ENCODE measurements at places on chromosomes 1 and 21.

DNA sequence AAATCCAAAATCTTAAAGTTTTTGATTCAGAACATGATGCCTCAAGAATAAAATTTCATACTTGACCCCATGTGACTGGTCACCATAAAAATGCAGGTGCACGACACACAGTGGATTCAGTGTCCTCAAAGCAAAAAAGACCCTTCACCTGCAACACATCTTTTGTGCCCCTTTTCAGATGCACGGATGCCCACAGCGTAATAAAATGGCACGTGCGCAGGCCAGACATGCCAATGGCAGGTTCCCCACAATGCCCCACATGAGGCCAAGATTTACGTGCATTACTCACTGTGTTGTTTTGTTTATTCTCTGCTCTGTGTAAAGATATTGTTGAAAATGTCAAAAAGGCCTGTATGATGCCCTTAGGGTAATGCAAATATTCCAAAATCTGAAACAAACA lies 9.3 kb downstream of the KCNA10 start:
- no peak for DNase-seq

DNA sequence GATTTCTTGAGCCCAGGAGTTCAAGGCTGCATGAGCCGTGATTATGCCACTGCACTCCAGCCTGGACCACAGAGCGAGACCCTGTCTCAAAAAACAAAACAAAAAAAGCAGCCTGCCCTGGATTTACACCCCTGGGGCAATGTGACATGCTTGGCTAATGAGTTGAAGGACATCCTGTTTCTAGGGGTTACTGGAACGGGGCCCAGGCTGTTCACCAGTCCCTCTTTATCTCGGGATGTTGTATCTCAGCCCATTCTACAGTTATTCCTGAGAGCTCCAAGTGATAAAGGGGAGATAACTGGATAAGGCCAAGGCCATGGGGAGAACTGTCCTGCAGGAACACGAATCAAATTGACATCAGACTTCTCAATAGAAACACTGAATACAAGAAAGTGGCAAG lies 21.7 kb upstream of the S100A2 start:
- DNase-seq = no peak

DNA sequence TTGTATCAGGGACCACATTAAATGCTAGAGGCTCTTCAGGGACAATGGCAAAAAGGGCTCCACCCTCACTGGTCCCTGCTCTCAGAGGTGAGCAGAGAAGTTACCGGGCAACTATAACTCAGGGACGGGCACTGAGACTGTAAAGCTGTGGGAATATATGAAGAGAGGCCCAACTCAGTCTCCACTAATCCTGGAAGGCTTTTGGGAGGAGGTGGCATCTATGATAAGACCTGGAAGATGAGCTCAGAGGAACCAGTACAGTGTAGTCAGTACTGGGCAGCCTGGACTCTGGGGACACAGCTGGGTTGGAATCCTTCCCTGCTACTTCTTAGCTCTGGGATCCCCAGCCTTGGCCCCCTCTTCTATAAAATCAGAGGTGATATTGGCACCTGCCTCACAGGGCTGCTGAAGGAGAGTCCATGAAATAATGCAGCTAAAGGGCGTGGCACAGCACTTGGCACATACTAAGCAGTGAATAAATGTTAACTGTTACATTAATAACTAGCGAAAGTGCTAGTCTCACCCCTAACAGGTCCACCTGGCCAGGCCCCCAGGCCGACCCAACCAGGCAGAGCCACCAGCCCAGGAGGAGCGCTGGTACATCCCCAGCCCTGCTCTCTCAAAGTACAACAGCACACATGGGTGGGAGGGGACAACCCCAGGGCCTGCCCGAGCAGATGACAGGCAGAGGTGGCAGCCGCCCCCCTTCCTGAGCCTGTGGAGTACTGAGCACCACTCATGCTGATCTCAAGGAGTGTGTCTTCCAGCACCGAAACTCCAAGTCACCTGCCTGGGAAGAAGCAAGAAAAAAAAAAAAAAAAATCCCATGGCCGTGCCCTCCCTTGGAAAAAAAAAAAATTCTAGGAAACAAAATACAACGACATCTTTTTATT lies 62.7 kb downstream of the CASZ1 start:
- DNase-seq = no peak

DNA sequence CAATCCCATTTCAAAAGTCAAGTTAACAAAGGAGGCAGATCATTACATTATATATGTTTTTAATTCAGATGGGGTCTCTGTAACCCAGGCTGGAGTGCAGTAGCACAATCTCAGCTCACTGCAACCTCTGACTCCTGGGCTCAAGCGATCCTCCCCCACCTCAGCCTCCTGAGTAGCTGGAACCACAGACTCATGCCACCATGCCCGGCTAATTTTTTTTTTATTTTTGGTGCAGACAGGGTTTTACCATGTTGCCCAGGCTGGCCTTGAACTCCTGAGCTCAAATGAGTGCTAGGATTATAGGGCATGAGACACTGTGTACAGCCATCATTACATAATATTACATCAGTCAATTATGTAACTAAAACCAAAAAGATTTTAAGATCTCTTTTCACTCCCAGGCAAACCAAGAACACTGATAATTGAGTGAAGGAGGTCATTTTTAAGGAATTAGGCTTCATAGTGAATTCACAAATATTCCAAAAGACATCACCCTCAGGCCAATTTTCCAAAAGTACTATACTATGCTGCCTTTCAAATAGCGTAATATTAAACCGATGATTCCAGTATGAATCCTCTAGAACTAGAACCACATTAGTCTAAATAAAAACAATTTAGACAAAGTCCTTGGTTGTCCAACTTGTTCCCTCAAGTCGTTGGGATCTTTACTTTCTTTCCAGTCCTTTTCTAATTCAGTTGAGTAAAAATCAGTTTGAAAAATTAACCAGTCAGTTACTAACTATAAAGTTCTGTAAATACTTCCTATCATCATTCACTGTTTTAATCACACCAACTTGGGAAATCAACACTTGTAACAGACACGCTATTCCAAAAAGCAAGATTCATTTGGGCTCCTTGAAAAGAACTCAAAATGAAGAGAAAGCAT lies 16.1 kb downstream of the TOMM20 start:
- DNase-seq = no peak

DNA sequence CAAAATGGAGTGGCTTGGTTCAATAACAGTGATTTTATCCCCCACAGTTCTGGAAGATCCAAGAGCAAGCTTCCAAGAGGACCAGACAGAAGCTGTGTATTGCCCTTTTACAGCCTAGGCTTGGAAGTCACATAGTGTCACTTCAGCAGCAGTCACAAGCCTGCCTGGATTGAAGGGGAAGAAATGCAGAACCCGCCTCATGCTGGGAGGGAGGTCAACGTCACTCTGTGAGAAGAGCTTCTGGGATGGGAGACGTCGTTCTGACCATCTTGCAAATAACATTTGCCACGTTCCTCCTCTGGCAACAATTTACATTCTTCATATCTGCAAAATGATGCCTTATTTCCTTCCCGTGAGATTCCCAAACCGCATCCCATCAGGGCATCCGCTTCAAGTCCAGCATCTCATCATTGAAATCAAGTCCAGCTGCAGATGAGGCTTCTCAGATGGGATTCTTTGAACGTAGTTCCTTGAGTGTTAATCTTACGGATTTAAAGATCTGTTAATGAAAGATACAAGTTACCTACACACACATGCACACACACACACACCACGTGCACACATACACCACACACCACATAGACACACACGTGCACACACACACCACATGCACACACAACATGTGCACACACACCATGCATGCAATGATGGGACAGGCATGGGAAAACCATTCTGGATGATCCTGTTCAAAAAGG lies 23.9 kb upstream of the KIF1B start:
- DNase-seq = no peak

DNA sequence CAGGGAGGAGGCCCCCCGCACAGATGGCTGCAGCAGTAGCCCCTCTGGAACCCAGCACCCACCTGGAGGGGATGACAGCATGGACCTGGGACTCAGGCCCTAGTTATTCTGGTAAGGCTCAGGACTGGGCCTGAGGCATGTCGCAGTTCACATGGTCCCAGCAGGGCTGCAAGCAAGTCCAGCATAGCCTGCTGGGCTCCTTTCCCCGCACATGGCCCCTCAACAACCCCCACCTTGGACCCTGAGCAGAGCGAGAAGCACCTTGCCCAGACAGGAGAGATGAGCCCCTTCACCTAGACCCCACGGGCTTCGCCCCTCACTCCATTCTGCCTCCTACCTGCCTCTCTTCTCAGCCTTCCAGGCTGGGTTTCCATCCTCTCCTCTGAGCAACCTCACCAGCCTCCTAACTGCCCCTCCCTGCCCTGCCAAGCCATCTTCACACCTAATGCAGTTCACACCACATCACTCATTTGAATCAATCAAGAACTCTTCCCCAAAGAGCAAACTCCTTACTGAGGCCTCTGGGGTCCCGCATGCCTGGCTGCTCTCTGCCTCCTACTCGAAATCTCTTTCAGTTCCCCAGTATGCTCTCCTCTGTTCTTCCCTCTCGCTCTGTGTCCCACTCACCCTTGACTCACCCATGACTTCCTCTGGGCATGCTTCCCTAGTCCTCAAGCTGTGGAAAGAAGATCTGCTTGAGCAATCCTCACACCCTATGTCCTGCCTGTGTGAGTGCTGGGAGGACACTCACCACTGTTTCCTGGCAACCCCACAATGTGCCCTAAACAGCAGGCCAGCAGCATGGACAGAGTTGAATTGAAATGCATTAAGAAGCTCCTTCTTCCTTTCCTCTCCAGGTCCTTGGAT lies 9.4 kb upstream of the THEMIS2 start:
- DNase-seq = no peak

DNA sequence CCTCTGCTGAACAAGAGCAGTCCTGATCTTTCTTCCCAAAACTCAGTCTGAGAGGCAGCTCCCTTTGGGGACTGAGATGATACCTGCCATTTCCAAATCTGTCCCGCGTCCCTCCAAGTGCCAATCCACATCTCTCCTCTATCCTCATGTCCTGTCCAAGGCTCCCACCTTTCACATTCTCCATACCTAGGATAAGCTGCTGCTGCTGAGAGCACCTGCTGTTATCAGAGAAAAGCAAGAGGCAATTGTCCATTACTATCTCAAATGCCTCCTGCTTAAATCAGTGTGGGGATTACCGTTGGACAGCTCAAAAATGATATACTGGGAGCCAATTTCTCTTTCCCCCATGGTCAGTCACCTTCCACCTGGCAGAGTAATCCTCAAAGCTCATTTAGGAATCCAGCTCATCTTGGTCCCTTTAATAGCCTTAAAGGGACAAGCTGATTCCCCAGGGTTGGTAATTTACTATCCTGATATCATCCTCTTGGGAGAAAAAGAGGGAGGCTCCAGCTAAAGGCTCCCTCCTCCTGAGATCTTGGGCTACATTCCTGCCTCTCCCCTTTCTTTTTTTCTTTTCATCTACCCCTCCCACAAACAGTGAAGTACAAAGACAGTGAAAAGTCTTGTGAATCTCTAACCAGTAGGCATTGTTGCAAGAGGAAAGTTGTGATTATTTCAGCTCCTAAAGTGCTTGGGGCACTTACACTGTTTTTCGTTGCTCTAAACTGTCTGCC lies 278.1 kb upstream of the CAMK1G start:
- no peak for DNase-seq

DNA sequence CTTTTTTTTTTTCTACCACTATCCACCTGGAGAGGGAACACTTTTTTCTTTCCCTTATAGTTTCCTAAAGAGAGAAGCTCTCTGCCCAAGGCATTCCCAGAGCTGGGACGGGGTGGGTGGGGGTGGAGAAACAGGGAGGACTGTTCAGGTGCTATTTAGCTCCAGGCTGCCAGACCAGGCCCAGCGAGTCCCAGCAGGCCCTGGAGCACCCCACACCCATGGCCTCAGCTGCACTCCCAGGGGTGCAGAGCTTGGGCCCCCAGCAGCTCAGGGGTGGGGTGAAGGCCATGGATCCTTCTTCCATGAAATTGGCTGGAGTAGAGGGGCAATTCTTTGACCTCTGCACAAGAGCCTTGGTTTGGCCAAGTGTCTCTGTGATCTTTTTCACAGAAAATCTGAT lies 4.1 kb downstream of the ETV3L start:
- no peak for DNase-seq

- DNase-seq = no peak
Measured at GRCh38 chr1:84969489-84970250, 27.2 kb downstream of the MCOLN2 start.

- no peak for DNase-seq
Measured at GRCh38 chr21:45859041-45859761, 122.4 kb upstream of the COL6A1 start.

- DNase-seq = no peak
Measured at GRCh38 chr1:12069623-12070244, 6.6 kb downstream of the TNFRSF8 start.

GRCh38 chr1:236140705-236141446 lies 1.5 kb upstream of the GPR137B start:
- no peak for DNase-seq

GRCh38 chr21:15121655-15122120 lies 56.9 kb upstream of the NRIP1 start:
- no peak for DNase-seq

DNA sequence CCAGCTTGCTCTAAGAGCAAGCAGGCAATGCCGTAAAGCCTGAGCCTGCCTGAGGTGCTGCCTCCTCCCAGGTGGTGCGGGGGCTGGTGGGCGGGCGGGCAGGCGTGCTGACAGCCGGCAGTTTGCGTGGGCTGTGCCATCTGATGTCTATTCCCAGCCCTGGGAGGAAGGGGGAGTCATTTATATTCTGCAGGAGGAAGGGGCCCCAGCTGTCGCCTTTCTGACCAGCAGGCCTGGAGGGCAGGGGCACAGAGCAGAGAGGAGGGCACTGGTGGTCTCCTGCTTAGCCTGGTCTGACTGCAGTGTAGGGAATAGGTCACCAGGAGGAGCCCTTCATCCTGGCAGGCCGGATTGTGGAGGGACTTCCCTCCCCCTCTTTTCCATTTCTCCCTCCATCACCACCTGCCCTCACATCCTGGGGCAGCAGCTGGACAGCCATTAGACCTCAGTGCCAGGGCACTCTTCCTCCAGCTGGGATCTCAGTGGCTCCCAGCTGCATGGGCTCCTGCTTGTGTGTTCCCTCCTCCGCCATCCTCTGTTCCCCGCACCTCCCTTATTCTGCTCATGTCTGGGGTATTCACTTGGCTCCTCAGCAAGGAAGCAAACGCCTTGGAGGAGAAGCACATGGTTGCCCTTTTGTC lies 4.4 kb downstream of the CYB561D1 start:
- DNase-seq = peak; percentile 44

- DNase-seq = no peak
Measured at GRCh38 chr1:168556647-168557046, 12.8 kb upstream of the XCL2 start.

- DNase-seq = peak; percentile 5
Measured at GRCh38 chr1:201282931-201283829, at the start of gene PKP1. Gene PKP1 (plus strand): TSS chr1:201283506. CDS start chr1:201283703, 197 bp downstream.

Data from stimulated activated CD8-positive, alpha-beta memory T cell treated with anti-CD3 and anti-CD28 coated beads, Interleukin-7, amount 100 ng/mL, for 4 hours (primary cell).